Tibial nerve (tissue), 4 donors: ENCODE measurements at places on chromosomes 5 and 9.

DNA sequence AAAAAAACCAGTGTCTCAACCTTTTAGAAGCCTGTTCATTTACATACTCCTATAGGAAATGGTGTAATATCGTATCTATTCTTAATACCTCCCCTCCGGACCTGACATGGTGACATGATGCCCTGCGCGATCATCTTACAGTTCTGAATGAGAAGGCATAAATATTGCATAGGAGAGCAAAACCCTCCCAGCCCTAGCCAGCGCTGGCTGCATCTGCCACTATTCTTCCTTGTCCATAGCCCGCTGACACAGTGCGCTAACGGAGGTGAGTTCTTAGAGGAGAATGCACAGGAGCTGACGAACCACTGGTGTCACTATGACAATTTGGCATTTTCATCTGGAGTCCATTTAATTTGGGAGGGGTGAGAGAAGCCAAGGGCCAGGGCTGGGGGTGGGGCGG, 290.1 kb downstream of the EFNA5 start:
- no peak for DNase-seq

DNA sequence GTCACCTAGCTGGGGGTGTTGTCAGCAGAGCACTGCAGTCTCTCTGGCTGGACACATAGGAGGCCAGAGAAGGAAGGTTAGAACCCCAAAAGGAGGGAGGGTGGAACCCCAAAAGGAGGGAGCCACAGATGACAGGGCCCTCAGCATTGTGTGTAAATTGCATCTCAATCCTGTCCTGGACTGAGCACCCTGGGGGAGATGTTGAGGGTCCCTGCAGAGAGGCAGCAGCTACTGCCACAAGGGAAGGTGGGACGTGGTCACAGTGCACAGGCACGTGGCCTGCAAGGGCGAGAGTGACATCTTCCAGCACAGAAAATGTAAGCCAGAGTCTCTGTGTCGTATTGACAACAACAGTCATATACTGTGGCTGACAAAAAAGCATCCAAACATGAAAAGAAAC, 36.5 kb upstream of the CEP72 start:
- DNase-seq = no peak

DNA sequence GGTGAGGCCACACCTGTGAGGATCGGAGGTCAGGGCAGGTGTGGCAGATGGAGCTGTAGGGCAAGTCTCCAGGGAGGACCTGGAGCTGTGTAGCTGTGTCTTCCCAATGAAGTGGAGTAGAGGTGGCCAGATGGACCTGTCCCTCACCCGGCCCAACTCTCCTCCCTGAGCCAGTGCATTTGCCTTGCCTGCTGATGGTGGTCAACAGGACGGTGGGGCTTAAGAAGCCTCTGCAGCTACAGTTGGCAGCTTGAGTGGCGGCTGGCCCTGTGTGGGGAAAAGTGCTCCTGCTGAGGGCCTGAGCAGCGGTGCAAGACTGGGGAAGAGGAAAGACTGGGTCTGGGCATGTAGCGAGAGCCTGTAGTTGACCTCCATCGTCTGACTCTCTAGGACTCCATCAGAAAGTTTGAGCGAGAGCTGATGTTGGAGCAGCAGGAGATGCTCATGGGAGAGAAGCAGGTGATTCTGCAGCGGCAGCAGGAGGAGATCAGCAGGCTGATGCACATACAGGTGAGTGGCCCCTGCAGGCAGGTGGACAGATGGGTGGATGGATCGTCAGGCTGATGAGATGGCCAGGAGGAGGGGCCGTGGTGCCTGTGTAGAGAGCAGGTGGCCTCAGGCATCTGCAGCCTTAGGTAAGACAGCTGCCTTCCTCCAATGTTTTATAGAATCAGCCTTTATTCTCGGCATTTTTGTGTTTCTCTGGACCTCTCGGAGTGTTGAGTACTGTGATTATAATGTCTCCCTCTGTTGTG, 24.9 kb downstream of the PITX1 start:
- no peak for DNase-seq

DNA sequence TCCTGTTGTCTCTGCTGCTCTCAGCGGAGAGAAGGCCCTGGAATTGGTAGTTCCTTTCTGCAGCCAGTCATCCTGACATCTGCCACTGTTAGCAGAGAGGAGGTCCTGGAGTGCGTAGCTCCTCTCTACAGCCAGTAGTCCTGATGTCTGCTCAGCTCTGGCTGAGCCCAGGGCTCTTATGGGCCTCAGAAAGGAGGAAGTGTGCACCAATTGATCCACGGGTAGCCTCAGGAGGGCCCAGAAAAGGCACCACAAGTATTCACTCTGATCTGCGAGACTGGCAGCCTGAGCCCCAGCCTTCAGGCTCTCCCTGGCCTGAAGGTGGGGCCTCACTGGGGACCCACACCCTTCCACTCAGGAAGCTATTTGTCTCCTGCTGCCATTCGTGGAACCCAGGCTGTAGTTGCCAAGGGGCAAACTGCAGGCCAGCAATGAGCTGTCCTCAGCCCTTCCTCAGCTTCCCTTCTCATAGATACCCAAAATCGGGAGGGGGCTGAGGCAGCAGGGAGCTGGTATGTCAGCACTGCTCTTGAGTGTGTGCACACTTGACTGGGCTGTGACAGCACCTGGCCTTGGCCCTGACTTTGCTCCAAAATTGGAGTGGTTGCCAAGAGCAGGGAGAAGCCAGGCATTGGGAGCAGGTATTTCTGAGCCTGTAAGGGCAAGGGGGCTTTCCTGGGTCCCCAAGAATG, 1049.5 kb upstream of the ACO1 start:
- DNase-seq = no peak

GRCh38 chr5:68048516-68048915, 167.0 kb upstream of the PIK3R1 start:
- DNase-seq = no peak

DNA sequence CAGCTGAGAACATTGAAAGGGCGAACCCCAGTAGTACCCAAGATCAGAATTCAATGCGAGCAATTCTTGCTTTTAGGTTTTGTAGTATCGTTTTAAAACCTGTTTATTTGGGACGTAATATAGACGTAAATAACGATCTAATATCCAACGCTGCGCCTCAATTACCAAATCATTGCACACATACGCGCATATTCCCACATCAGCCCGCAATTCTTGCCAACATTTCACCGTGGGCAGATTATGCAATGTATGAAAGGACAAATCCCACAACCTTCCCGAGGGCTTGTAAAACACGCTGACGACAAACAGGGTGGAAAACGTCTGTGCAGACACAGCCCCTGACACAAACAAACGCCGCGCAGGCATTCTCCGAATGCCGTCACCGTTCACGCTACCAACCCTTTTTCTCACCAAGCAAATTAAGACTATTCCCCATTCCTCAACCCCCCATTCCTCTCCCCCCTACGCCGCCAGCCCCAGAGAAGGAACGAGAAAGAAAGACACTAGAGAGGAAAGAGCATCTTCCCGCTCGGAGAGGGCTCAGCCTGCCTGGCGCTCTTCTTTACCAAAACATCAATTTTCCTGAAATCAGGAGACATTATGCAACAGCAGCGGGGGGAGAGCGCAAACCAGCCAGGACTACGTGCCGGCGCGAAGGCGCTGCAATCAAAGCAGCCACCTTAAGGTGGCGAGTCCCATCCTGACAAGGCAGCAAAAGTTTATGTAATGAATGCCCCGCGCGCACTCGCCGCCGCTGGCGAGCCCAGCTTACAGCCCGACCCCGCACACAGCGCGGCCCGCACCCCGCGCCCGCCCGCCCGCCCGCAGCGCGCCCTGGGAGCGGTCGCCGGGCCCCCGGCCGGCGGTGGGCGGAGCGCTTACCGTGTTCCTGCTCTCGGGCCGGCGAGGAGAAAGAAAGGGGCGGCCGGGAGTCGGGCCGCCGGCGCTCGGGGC, 597 bp downstream of the NFIL3 start:
- DNase-seq = peak; percentile 68

DNA sequence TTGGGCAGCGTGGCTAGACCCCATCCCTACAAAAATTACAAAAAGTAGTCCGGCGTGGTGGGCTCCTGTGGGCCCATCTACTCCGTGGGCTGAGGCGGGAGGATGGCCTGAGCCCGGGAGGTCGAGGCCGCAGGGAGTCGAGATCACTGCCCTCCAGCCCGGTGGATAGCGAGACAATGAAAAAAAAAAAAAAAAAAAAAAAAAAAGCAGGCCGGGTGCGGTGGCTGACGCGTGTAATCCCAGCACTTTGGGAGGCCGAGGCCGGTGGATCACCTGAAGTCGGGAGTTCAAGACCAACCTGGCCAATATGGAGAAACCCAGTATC, 110.5 kb upstream of the LPCAT1 start:
- no peak for DNase-seq

GRCh38 chr5:119287547-119288111, 68.2 kb upstream of the TNFAIP8 start:
- no peak for DNase-seq

DNA sequence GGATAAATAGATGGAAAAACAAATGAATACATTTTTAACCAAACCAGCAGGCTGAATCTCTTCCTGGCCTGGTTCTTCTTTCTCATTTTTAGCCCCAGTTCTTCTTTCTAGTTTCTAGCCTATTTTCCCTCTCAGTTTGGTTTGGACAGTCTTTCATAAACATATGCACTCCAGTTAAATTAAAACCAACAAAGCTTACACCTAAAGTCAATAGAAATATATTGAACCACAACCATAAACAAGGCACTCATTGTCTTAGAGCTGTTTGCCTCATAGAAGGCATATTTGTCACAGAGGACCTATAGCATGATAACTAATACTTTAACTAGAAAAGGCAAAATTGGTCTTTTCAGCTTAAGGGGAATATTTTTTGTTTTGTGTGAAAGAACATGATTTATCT, 638.3 kb downstream of the NR2F1-AS1 start:
- no peak for DNase-seq

DNA sequence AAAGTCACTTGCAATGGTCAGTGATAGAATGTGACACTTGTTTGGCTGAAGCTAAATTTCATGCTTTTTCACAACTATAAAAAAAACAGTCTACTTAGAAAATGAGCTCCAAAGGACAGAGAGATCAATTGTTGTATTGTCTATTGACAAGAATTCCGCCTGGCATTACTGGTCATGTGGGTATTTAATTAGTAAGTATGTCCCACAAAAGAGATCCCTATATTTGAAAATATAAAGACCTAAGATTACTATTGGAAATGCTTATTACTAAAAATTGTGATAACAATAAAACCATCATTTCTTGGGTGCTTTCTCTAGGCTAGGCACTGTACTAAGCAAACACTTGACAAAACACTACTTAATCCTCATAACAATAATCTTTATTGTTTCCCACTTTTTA, 745.2 kb upstream of the C9orf72 start:
- no peak for DNase-seq

- DNase-seq = no peak
These were observed 10.4 kb downstream of the SHB start for GRCh38 chr9:38058452-38059232.

DNA sequence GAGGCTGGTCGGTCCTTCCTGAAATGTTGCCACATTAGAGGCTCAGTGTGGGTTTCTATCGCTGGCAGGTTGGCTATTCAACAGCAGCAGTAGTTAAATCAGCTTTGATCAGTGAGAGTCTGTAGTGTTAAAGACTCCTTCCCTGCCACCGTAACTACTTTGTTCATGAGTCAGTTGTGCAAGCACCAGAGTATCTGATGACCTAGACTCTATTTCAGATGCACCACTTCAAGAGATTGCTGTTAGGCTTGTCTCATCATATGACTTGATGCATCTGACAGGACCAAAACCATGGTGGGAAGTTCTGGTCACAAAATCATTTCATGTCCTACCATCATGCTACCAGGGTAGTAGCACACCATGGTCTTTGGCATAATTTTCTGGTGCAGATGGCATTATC, 482.7 kb upstream of the MPDZ start:
- no peak for DNase-seq

DNA sequence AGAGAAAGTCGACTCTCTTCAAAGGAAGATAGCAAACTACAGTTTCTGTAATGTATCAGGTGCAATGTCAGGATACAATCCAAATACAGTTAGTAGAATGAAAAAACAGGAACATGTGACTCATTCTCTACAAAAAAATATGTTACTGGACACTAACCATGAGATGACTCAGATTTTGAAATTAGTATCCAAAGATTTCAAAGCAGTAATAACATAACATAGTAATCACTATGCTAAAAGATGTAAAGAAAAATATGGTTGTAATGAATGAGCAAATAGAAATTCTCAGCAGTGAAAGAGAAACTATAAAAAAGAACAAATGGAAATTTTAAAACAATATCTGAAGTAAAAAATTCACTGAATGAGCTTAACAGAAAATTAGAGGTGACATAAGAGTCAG, 42.3 kb downstream of the SHOC1 start:
- DNase-seq = no peak

DNA sequence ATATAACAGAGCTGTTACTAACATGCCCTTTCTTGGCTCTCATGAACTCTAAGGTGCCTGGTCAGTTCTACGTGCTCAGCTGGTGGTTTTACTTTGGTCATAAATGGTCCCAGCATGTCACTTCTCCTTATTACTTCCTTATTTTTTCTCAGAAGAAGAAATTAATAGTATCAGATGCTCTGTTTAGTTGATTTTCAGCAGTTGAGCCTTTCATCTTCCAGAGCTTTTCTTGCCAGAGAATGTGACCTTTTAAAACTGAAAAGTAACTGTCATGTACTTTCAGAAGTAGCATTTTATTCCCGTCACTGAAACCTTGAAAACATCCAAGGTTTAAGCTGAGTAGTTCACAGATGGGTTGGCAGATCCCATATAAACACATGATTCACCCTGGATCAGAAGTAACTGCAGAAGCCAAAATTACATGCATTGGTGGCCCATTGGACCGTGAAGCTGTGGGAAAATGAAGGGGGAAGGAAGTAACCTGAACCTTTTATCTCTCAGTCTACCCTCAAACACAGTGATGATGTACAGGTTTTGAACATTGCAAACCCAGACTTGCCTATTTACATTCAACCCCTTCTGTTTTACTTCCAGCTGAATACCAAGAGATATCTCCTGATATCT, 50.5 kb downstream of the HACD4 start:
- DNase-seq = no peak

- DNase-seq = no peak
These were observed 13.8 kb upstream of the TMEM267 start for GRCh38 chr5:43497311-43498104.

DNA sequence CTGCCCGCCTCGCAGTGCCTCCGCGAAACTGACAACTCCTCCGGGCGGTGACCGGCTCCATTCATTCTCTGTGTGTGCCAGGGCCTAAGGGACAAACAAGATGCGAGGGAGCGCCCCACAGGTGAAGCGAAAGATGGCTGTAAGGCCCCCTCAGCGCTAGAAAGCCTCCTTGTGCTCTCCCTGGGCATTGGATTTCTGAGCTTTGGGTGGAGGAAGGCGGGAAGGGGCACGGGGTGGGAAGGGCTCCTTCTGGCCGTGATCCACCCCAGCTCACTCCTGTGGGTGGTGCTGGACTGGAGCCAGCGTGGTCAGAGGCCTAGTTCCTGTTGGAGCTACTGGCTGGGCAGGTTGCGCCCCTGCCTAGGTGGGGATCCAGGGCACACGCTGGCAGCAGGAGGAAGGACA, 943 bp downstream of the GALNT12 start:
- no peak for DNase-seq

- no peak for DNase-seq
These were observed 11.8 kb downstream of the TMEM161B start for GRCh38 chr5:88256872-88257271.

GRCh38 chr9:34659592-34660253, 2.7 kb downstream of the CCL27 start:
- no peak for DNase-seq
